A673 (cell line): ENCODE measurements at places on chromosomes 6 and 20.

- H3K27ac ChIP-seq: no peak overlapping the region
- H3K4me1 ChIP-seq: peaks cover 27% of the 10 kb centered on the region
- no peaks in the 10 kb centered on the region for H3K27me3 ChIP-seq
Observed at GRCh38 chr6:56525974-56526789, 116.5 kb downstream of the DST start.

DNA sequence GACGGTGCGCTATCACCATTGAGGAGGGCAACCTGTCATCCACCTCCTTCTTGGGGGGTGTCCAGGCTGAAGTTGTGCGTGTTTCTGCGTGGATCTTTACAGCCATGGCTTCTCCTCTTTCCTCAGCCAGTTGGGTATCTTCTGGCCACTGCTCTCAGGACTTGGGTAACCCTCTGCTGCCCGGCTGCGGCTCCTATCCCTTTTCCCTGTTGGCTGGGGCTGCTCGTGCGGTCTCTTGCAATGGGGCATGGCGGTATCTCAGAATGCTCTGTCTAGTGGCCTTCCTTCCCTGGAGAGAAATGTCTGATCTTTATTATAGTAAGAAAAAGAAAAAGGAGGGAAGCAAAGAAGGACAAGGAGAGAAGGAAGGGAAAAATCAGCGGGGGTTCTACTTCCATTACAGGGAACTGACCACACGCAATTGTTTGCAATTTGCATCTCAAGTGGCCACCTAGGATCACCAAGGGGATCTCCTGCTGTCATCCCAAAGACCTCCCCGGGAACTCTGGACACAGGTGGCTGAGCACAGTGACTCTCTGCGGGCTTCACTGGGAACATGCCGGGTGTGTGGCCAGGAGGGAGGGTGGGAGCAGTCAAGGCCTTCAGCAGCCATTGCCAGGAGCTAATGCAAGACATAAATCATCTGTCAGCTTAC lies 60.8 kb downstream of the NPEPL1 start:
- no peak for DNase-seq
- peaks cover 23% of the 10 kb centered on the region for H3K27me3 ChIP-seq
- no peak overlapping the region for H3K27ac ChIP-seq
- H3K36me3 ChIP-seq: no peaks in the 10 kb centered on the region
- no peak overlapping the region for H3K4me3 ChIP-seq

- no peak overlapping the region for H3K27ac ChIP-seq
- H3K4me1 ChIP-seq: peaks cover 7% of the 10 kb centered on the region
- no peak overlapping the region for H3K4me3 ChIP-seq
- no peak for DNase-seq
- H3K36me3 ChIP-seq: no peaks in the 10 kb centered on the region
Observed at GRCh38 chr6:5718231-5718947, 288.3 kb downstream of the NRN1 start.

DNA sequence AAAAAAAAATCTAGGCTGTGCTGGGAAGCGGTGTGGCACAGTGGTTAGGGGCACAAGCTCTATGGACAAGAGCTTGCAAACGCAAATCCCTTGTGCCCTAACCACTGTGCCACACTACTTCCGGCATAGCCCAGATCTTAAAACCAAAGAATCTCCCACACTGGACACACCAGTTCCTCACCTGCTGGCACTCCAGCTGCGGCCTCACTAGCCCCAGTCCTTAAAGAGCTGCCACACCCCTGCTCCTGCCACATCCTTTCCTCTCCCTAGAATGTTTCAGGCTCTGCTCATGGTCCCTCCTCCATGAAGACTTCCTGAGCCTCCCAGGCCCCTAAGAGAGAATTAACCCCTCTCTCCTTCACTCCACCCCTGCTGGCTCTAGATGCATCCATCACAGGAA lies 71.8 kb upstream of the SRSF6 start:
- no peaks in the 10 kb centered on the region for H3K27me3 ChIP-seq
- no peak overlapping the region for H3K4me3 ChIP-seq
- peaks cover 25% of the 10 kb centered on the region for H3K4me1 ChIP-seq
- no peak for DNase-seq
- no peak overlapping the region for H3K27ac ChIP-seq

GRCh38 chr6:137191236-137191635 lies 17.8 kb upstream of the IL22RA2 start:
- no peaks in the 10 kb centered on the region for H3K4me1 ChIP-seq
- H3K36me3 ChIP-seq: no peaks in the 10 kb centered on the region
- H3K27me3 ChIP-seq: no peaks in the 10 kb centered on the region
- no peak overlapping the region for H3K4me3 ChIP-seq

DNA sequence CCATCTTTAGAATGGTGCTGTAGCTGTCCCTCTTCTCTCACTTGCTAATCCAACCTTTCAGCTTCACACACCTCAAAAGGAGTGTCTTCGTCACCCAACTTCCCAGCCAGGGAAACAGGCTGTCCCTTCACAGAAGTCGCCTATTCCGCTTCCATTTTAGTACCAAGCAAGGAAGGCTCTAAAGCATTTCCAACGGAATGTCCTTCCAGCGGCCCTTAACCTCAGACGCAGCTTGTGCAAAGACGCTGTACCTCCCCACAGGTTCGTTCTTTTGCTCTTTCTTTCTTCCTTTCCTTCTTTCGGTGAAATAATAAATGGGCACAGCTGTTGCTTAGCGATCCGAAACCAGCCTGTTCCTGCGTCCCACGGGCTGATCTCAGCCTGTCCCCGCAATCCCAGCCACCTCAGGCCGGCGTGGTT lies 1.5 kb downstream of the PTPRT start:
- H3K27me3 ChIP-seq: peaks cover 82% of the 10 kb centered on the region
- no peaks in the 10 kb centered on the region for H3K4me1 ChIP-seq
- DNase-seq: no peak
- H3K27ac ChIP-seq: no peak overlapping the region
- no peaks in the 10 kb centered on the region for H3K36me3 ChIP-seq

DNA sequence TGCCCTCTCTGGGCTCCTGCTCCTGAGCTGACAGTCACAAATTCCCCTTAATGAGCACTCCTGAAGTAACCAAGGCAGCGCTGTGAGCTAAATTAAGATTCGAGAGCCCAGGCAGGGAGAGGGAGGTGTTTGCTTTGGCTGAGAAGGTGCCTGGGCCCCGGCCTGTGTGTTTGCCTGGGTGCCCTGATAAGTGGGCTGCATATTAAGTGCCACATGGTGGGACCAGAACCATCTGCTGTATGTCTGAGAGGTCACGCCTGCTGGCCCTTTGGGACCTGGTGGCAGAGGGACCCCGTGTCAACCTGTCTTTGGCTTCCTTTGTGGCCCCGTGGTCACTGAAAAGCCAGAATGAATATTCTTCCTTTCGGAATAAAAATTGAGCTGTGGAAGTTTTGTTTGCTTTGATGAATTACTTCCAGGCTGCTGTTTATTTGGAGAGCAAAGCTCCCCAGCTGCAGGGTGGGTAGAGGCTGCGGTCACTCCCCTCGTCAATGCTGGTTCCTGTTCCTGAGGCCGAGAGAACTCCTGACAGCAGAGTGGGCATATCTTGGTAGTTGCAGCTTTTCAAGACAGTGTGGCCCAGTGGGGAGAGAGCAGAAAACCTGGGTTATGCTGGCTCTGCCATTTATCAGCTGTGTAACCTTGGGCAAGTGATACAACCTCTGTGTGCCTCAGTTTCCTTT lies 17.5 kb upstream of the KCNK16 start:
- no peak for DNase-seq
- H3K36me3 ChIP-seq: no peaks in the 10 kb centered on the region
- no peak overlapping the region for H3K4me3 ChIP-seq
- H3K4me1 ChIP-seq: no peaks in the 10 kb centered on the region
- peaks cover 5% of the 10 kb centered on the region for H3K27me3 ChIP-seq
- H3K27ac ChIP-seq: no peak overlapping the region

GRCh38 chr6:32816746-32817204 lies at the start of gene HLA-DOB:
TSS of gene HLA-DOB (minus strand) at chr6:32817002. CDS start at chr6:32816951, 51 bp downstream.
- H3K36me3 ChIP-seq: no peaks in the 10 kb centered on the region
- H3K4me3 ChIP-seq: no peak within 1 kb of the TSS
- H3K27me3 ChIP-seq: no peaks in the 10 kb centered on the region
- no peaks in the 10 kb centered on the region for H3K4me1 ChIP-seq
